ENCODE measurements at places on chromosomes 1 and 21.

GRCh38 chr21:44253832-44254710 lies 7.6 kb downstream of the DNMT3L start:
- DNase-seq: no peak

GRCh38 chr1:116288201-116288598 lies 84.8 kb upstream of the ATP1A1 start:
- DNase-seq: no peak

DNA sequence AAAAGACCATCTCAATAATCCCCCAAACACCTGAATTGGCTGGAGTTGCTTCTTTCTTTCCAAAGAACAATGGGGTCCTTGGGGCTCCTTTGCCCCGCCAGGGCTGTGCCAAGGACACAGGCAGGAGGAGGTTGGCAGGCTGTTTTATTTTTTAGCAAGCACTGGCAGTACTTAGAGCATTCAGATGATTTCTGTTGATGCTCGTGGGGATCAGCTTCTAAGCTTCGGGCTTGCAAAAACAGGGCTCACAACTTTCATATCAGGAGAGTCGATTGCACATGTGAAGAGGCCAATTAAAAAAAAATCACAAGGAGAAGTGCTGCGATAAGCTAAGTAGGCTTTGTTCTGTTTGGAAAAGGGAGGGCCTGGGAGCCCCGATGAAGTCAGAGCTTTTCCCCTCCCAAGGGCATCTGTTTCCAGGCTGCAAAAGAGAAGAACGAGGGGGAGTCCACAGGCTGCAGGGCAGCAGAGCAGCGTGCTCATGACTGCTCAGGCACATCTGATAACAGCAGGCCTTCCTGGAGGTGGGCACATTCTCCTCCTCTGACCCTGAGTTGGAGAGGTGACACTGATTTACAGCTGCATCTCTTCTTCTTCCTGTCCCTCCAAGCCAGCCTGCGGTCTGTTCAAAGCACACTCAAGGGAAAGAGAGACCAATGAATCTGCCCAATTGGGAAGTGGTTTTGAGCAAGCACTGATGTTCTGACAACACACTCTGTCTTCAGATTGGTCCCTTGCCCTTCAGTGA lies 27.3 kb upstream of the BCAR3 start:
- no peak for DNase-seq

DNA sequence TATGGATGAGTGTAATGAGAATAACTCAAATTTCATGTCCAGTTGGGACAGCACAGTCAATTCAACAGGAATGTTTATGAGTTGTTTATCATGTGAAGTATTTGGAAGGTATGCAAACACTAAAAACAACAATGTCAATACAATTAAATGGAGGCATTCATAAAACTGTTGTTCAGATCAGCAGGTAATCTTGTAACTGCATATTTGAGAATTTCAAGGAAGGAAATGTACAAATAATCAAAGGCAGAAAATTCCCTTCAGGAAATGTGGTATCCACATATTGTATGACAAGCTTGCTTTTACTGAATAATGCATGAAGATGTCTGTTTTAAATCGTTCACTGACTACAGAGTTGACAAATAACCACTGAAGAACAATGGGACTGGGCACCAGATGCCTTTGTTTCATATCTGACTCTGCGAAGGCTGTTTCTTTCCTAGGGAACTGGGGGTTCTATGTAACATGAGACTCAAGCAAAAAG lies 198.3 kb downstream of the LTN1 start:
- no peak for DNase-seq

- no peak for DNase-seq
These were observed 90.1 kb downstream of the TMEM53 start for GRCh38 chr1:44584167-44584566.

DNA sequence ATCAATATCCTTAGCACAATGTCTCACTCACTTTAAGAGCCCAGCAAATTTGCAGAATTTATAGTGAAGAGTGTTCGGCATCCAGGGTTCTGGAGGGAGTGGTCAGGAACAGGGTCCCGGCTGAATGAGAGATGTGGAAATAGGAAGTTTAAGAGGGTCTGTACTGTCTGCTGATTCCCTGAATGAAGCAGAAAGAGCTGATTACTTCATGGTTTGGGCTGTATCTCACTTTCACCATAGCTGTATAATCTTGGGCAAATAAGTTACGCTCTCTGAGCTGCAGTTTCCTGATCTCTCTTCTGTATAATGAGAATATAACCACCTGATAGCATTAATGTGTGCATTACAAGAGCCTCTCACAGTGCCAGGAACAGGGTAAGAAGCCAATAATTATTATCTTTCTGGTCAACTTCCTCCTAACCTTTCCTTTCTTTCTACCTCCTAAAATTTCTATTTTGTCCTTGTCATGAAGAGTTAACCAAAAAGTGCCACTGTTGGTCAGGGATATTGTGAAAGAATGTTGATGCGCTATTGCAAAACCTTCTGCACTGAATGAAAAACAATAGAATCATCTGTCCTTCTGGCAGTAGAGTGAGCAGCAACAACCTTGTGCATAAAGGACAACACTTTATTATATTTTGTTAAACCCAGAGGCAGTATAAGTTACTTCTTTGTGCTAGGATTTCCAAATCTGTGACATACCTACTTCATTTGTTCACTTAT lies 14.7 kb upstream of the PTGFR start:
- DNase-seq: no peak

- DNase-seq: no peak
These were observed 16.8 kb downstream of the PTPRC start for GRCh38 chr1:198655459-198656121.

- DNase-seq: no peak
These were observed 100.6 kb downstream of the CRYAA start for GRCh38 chr21:43269440-43269839.

- no peak for DNase-seq
These were observed 17.3 kb downstream of the BTG2 start for GRCh38 chr1:203322500-203323179.

GRCh38 chr21:38244885-38245869 lies 11.6 kb upstream of the KCNJ15 start:
- no peak for DNase-seq

- no peak for DNase-seq
These were observed 25.4 kb downstream of the CFAP57 start for GRCh38 chr1:43197343-43198127.

DNA sequence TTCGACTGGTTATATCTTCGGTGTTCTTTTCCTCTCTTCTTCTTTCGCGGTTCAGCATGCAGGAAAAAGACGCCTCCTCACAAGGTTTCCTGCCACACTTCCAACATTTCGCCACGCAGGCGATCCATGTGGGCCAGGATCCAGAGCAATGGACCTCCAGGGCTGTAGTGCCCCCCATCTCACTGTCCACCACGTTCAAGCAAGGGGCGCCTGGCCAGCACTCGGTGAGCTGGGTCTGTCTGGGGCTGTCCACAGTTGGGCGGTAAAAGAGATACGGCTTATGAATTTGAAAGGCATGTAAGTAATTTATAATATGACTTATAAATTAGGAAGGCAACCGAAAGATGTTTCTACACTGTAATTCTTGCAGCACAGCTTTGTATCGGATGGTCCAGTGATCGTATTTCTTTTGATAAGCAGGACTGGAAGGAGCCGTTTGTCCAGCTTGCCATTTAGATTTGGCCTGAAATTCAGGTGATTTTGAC lies 334 bp downstream of the CTH start:
- no peak for DNase-seq

DNA sequence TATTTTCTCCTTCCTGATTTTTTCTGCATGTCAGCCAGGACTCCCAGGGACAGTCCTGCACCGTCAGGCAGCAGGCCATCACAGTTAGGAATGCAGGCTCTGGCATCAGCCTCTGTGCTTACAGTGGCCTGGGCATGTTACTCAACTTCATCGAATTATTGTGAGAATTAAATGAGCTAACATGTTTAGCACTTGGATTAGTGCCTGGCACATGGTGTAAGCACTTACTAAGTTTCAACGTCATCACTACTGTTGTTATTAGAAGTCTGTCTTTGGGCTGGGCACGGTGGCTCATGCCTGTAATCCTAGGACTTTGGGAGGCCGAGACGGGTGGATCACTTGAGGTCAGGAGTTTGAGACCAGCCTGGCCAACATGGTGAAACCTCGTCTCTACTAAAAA lies 45.1 kb downstream of the SCCPDH start:
- no peak for DNase-seq

DNA sequence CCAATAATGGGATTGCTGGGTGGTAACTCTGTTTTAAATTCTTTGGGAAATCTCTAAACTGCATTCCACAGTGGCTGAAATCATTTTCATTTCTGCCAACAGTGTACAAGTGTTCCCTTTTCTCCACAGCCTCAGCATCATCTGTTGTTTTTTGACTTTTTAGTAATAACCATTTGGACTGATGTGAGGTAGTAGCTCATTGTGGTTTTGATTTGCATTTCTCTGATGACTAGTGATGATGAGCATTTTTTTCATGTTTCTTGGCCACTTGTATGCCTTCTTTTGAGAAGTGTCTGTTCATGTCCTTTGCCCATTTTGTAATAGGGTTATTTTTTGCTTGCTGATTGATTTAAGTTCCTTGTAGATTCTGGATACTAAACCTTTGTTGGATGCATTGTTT lies 131.9 kb upstream of the B3GALT2 start:
- DNase-seq: no peak

DNA sequence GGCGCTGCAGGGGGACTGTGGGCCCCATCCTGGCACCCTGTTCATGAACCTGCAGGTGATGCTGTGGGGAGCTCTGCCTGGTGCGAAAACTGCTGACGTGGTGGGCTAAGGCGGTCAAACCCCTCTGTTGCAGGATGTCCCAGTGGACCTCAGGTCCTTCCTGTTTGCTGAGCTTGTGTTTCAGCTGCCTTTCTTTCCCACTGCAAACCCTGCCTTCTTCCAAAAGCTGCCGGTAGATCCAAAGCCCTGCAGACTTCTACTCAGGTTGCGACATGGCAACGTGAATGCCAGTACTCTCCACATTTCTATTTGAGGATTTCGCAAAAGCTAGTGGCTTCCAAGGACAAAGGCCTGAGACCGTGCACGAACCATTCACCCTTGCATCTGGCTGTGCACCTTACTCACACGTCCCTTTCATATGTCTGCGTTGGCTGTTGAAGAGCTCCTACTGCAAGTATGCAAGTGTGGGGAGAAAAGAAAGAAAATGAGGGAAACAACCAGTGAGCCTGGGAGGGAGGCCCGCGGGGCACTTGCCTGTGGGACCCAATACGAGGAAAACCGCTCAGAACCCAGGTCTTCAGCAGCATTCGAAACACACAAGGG lies 6.2 kb upstream of the RRP1 start:
- no peak for DNase-seq

DNA sequence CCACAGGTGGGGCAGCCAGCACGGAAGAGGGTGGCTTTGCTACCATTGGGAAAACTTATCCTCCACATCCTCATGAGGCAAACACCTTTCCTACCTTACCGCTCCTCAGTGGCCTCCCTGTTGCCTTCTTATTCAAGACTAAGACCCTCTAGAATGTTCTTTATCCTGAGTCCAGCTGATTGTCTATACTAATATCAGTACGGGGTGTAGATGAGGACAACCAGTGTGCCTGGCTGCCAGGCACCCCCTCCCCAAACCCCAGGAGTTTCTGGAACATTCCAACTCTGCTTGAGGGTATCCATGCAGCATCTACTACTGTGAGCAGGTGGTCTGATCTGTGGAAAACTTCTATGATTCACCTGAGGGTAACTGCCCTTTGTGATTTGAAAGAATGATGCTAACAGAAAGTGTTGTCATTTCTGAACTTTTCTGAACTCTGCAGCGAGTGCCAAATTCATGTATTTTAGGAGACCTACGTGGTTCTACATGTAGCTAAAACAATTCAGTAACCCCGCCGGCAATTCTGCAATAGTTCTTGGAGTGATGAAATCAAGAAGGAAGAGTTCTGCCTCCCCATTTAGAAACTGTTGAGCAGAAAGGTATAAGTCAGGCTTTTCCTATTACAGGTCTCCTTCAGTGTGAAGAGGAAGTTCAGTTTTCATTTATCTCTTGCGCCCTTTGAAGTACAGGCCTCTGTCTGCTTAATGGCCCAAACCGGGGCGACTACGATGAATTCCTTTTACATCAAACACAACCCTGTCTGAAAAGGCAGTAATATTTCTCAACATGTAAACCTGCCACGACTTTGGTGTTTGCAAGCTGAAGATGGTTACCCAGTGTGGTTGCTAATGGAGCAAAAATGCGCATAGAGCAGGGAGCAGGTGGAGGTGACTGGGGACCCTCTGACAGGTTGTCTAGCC lies 80.4 kb downstream of the RUNX1 start:
- DNase-seq: no peak

DNA sequence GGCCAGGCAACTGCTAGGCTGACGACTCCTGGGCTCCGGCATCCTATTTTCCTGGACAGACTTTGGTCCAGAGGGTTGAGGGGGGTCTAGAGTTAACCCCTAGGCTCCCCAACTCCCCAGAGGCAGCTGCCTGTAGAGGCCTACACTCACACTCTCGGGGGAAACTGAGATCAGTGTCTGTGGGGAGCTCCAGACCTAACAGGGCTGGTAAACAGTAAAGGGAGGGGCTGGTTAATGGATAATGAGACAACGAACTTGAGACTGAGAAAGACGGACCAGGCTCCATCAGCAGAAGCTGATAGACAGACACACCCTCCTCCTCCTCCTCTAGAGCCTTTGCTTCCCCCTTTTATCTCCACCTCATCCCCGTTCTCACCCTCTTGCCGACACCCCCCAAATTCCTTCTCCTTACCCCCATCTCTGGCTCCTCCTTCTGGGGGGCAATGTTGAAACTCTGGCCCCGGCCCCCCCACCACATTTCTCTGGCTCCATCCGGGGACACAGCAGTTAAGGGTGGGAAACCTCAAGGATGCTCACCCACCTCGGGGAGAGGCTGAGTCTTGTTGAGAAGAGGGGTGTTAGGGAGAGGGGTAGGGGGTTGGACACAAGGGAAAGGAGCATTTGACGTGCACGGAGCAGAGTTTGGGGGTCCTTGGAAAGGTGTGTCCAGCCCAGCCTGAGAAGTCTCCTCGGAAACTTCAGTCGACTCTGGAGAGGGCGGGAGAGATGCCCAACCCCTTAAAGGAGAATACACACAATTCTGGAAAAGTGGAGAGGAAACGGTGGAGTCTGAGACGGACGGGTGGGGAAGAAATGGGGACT lies at the start of gene MTMR11:
Gene MTMR11 (minus strand): TSS at position 710 of the 822 bp plus-strand sequence. CDS start 232 bp downstream, at position 478.
- DNase-seq: no peak

DNA sequence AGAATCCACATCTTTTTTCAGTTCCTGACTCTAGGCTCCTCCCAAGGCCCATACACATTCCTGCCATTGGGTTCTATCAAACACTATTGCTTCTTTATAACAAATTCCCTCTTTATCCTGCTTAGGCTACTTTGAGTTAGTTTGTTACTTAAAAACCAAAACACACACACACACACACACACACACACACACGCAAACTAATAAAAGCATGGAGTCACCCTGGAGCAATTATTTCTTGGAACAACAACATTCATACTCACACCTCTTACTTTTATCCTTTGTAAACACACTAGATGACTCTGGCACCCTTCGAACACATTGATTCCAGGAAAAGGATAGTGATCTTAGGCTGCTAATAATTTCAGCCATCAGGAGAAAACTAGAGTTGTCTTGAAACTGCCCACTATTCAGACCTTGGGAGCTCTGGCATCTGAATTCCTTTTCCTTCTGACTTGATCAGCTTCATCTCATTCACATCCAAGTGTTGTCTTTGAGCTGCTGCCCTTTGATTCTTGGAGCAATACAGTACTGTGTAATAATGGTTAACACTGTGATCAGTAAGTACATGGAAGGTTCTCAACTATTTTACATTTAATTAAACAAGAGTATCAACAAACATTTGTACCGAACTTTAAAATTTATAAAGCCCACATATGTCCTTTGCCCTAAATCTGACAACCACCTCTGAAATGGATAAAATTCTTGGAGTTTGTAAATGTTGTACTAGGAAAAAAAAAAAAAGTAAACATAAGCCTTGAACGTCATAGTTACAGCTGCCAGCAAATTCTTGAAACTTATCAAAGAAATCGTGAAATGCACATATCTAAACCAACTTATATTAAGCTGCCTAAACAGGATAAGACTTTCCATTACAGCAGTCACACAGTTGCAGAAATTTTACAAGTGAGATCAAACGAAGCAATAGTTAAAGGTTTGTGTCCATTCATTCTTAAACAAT lies 2.8 kb upstream of the SEC22B start:
- DNase-seq: no peak

All from substantia nigra (tissue), 51 donors.